Fibroblast of mammary gland (primary cell): ENCODE measurements at places on chromosomes 3 and 15.

GRCh38 chr3:172216267-172216666 lies 176.9 kb downstream of the FNDC3B start:
- DNase-seq = no peak

DNA sequence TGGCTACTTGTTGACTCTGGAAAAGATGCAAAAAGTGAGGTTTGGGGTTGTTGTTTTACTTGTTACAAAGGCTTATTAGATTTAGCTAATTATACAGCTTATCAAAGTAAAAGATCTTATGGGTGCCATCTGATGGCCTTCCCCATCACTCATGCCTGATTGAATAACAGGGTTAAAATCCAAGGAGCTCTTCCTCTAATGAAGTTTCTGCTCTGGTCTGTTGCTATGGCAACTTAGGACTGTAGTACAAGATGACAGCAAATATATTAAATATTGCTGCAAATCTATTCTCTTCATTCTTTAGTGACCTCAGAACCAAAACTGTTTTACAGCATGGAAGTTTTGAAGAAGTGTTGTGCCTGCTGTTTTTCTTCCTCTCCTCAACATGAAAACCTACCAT lies 45.6 kb upstream of the SRGAP3 start:
- no peak for DNase-seq

DNA sequence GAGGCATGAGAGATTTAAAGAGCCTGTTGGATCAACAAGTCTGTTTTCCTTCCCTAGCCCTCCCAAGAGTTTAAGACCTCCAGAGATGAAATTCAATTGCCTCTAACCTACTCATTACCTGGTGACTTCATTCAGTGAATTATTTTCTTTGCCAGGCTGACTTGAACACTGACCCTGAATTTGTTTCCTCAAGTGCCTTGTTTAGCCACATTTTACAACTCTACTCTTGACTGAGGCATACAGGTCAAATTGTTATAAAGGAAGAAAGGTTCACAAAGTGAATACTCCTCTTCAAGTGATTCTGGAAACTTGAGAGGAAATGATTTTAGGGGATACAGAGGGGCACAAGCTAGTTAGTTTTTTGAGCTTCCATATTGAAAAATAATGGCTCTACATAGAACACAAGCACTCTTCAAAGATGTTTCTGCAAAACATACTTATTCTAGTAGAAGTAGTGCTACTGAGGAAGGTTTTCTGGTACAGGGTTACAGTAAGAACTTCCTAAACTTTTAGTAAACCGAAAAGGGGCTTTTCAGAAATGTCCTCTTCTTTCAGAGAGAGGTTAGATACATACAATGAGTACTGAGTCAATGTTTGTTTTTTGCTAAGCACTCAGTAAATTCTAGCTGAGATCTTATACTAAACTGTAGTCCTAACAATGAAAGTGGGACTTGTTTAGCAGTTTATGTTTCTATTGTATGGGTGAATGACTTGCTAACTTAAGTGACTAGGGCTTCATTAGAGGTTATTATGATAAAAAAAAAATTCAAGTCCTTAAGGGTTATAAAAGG lies 137.4 kb upstream of the SATB1 start:
- DNase-seq = no peak

DNA sequence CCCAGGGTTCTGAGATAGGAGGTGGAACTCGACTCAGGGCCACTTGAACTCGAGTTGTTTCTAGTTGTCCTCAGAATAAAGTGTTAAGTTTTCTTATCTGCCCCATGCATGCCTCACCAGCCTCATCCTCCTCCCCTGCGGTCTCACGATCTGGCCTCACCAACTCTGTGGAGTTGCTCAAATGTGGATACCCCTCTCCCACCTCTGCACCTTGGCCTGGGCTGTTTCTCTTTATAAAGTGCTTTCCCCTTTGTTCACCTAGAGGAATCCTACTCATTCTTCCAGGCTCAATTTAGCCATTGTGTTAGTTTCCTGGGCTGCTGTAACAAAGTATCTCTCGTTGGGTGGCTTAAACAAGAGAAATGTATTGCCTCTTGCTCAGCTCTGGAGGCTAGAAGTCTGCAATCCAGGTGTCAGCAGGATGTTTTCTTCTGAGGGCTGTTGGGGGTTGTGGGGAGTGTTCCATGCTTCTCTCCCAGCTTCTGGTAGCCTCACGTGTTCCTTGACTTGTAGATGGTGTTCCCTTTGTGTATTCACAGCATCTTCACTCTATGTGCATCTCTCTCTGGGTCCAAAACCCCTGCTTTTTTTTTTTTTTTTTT lies 100.7 kb downstream of the MEX3B start:
- no peak for DNase-seq

DNA sequence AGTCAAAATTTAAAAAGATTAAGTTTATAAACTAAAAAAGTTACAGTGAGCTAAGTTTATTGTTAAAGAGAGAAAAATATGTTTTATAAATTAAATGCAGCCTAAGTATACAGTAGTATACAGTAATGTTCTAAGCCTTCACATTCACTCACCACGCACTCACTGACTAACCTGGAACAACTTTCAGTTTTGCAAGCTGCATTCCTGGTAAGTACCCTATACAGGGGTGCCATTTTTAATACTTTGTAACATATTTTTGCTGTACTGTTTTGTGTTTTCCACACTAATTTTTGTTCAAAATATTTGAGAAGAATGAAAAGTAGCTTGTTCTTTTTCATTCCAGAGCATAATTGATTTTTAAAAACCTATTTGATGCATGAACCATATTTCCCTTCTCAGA lies 524.9 kb downstream of the RBMS3 start:
- peak; percentile 32 for DNase-seq

DNA sequence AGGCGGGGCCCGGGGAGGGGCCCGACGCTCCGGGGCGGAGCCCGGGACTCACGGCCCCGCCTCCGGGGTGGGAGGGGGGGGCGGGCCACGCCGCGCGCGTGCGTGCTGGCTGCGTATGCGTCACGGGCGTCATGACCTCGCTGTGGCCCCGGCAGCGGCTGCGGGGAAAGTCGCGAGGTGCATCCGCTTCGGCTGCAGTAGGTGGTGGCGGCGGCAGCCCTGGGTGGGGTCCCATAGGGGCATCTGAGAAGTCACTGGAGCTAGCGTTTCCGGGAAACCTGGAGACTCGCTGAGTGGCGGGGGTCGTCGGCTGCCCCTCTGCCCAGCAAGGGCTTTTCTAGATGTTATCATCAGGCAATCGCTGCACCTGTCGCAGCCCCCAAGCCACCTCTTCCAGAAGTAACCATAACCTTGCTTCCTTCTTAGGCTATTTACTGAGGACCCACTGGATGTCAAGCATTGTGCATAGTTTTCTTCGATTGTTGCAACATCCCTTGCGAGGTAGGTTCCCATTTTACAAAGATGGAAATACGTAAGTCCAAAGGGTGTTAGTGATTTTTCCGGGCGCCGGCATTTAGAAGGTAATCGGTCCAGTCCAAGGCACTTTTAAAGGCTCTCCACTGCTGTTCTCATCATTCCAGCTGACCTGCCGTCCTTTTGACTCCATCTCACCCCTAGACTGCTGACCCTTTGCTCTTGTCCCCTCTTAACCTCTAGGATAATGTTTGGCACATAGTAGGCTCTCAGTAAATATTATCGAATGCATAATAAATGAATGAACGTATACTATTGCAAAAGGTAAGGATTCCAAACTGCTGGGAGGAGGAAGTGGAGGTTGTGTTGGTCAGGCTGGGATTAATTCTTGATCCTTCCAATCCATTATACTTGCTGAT lies at the start of gene GDPGP1:
TSS of gene GDPGP1 (plus strand) at position 114 of the 893 bp plus-strand sequence. CDS start 6,700 bp downstream, outside the sequence.
- peak; percentile 17 for DNase-seq

DNA sequence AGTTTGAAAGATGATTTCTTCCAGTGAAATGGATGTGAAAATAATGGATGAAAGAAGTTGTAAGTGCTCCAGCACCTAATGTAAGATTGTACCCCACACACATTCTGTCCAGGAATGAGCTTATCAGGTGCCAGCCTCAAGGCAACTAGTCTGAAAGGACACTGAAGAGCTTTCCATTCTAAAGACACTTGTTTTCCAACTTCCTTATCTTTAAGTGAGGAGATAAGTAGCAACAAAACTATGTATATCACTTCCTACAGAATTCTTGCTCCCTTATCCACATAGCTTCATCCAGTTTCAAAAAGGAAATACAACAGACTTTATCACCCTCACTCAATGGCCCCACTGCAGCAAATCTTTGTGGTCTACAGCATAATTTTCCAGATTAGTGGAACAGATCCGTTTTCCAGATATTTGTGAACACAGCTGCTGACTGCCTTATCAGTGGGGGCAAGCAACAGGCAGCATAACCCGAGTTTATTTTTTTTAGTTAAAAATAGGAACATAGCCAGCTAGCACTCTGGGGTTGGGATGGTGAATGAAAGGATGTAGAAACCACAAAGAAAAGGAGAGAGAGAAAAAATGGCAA lies 60.6 kb downstream of the CD200R1L start:
- no peak for DNase-seq

DNA sequence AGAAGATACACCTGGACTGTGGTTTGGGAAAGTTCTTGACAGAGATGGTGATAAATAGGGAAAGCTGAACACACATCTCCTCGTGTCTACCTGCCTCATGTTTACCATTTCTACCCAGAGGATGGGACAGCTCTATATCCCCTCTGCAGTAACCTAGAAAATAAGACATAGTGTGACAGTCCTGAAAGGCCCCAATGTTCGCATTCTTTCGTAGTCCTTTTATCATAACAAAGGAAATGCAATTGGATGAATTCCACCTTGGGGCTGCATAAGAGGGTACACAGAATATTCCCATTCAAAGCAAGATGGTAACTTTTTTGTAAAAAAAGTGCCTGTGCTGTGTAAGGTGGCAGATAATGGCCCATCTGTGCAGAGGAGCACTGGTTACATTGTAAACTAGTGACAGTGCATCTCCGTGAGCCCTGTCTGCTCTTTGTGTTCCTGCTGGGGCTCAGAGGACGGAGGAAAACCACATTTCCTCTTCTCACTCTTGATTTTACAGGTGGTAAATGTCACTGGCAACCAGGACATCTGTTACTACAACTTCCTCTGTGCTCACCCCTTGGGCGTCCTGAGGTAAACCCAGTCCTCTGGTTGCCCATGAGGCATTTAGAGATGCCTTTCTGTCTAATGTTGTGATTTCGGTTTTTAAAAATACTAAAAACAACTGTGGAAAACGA lies 74.3 kb downstream of the SIDT1 start:
- no peak for DNase-seq

DNA sequence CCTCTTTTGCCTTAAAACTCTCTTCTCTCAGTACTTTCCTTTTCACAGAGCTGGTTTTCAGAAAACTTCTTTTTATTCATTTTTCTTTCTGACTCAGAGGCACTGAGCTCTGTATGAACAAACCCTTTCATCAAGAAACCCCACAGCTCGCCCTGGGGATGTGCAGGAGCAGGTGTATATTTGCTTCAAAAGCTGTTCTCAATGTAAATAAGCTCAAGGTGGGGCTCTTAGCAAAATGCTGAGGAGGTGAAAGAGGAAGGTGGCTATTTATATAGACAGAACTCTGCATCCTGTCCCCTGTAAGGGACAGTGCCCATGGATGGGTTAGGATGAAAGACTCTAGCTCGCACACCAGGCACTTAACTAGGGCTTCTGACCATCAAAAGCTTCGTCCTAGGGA lies 302.0 kb downstream of the WDR72 start:
- DNase-seq = no peak

DNA sequence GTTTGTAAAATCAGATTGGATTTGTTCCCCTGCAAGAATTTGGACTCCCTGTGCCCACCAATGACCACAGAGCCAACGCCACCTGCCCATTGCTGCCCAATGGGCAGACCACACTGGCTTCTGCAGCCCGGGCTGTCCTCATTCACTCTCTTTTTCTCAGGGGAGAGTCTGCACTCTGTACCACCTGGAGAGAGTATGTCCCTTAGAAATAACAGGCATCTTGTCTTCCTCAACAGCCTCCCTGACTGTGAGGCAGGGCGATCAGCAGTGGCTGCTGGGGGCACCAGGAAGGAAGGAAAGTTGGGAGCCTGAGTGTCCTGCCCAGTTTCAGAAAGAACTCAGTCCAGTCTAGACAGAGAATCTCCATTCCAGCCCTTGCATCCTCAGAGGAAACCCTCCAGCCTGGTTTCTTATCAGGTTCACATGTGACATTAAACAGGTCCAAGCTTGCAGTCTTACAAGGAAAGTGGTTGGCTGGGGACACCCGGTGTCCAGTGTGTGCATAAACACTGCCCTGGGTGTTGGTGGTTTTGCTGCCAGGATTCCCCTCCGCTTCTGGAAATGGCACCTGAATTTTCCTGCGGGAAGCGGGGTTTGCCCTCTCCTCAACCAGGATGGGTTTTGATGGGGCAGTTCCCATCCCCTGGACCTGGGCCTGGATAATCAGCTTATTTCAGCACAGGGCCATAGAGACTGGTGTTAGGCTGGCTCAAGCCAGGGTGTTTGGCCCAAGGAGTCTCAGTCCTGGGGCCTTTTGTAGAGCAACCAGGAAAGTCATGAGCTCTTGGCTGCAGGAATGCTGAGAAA lies 37.2 kb downstream of the SSUH2 start:
- DNase-seq = peak; percentile 78

GRCh38 chr3:131047582-131047981 lies 20.9 kb downstream of the NEK11 start:
- DNase-seq = no peak

- no peak for DNase-seq
Measured at GRCh38 chr15:79427781-79428598, 4.1 kb upstream of the MINAR1 start.

GRCh38 chr3:22469995-22470394 lies 719.0 kb upstream of the ZNF385D start:
- DNase-seq = no peak

DNA sequence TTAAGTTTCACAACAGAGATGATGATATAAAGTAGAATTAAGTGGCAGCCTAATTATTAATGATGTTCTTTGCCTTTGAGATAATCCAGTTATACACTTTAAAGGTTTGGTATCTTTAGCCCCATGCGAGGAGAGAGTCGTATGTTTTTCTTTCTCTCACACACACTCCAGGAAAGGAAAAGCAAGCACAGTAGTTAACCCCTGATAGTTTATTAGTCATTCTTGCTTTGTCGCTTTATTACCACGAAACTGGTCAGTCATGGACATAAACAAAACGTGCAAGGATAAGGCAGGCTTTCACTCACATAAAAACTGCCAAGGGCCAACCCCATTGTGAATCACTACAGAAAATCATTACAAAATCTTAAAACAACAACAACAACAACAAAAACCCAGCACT lies 866.9 kb downstream of the FHIT start:
- no peak for DNase-seq

DNA sequence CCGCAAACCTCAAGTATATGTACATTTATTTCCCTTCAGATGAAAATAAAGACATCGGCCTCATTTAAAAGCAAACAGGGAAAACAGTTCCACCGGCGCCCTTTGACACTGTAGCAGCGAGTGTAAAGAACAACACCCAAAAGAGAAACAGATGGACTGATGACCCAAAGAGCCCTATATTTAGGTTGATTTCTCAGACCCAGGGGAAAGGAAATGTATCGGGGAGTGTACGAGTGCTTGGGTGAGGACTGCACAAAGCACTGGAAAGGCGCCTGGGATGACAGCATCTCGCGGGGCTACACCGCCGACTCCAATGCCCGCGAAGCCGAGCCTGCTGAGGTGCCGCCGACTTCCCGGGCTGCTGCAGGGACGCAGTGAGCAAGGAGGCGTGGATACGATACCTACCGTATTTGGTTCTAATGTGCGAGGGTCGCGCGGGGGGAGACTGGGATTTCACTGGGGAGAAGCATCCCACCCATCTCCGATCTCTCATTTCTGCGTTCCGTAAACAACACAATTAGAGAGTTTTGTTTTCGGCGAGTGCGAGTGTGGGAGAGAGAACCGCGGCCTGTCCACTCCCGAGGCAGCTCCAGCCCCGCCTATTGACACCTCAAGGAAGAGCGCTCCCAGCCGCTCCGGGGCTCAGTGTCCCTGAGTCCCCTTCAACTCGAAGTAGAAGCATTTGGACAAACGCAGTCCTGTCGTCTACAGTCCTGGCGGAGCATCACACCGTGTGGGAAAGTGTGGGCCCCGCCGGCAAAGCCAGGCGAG lies 2.0 kb downstream of the MECOM start:
- no peak for DNase-seq
